Muscle of leg (tissue), 16 donors: ENCODE measurements at places on chromosomes 1 and 21. TPM values are rescaled to one million over a fixed set of nuclear protein-coding genes. Genes with fewer than 3 reads are reported as not detected.

Gene KLHL21
- 27.7 TPM for total RNA-seq

Gene LEFTY2
- total RNA-seq: 2.7 TPM

Gene S100A16
- total RNA-seq: 45.4 TPM

Gene TTC34
- 0.22 TPM for total RNA-seq

Gene C1QB
- 18.5 TPM for total RNA-seq

Gene ABCD3
- 25.4 TPM for total RNA-seq

Gene CSMD2
- 0.27 TPM for total RNA-seq

Gene LCE1D
- total RNA-seq: not detected

Gene RGS13
- total RNA-seq: 0.89 TPM

Gene XCL2
- 0.35 TPM for total RNA-seq

Gene CRB1
- 0.44 TPM for total RNA-seq

Gene IFI44
- 10.4 TPM for total RNA-seq

Gene DNM3
- 7.0 TPM for total RNA-seq

Gene OLIG2
- total RNA-seq: 0.04 TPM

Gene KRTAP10-1
- total RNA-seq: not detected

Gene TMEM269
- total RNA-seq: 0.18 TPM

Gene CAPN8
- total RNA-seq: 0.58 TPM

Gene C2CD4D
- not detected for total RNA-seq

Gene KPRP
- total RNA-seq: not detected

Gene CLCA2
- not detected for total RNA-seq

Gene KIAA0040
- total RNA-seq: 9.1 TPM

Gene BMP8B
- total RNA-seq: 0.71 TPM

Gene CR1L
- 0.22 TPM for total RNA-seq

Gene EXO1
- total RNA-seq: 6.4 TPM

Gene NPPB
- total RNA-seq: not detected

Gene HSF2BP
- total RNA-seq: 1.2 TPM

Gene FNDC7
- not detected for total RNA-seq

Gene GNG5
- total RNA-seq: 47.3 TPM

Gene HRNR
- not detected for total RNA-seq

Gene PRRC2C
- 43.1 TPM for total RNA-seq

Gene CRYAA
- not detected for total RNA-seq

Gene VHLL
- total RNA-seq: not detected

Gene RAB42
- total RNA-seq: 8.7 TPM

Gene KCNA2
- 0.75 TPM for total RNA-seq

Gene OR2T35
- not detected for total RNA-seq

Gene OR2L5
- total RNA-seq: not detected

Gene SLC26A9
- 0.04 TPM for total RNA-seq
